ENCODE measurements at places on chromosomes 16 and 17.

DNA sequence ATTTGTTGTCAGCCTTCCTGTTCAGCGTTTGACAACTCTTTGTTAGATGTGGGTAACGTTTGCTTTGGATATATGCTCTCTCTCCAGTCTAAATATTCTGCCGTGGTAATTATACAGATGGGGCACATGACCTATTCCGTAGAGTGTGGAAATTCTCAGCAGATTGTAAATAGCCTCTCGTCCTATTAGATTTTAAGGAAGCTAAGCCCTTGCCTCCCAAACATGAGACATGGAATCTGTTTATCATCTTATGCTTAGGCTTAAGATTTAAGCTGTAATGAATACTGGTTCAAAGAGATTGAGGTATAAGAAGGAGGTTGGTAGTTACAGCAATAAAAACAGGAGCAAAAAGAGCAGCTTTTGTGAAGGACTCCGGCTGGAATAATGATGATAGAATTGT, 87.4 kb downstream of the RBFOX1 start:
- no peak for DNase-seq

DNA sequence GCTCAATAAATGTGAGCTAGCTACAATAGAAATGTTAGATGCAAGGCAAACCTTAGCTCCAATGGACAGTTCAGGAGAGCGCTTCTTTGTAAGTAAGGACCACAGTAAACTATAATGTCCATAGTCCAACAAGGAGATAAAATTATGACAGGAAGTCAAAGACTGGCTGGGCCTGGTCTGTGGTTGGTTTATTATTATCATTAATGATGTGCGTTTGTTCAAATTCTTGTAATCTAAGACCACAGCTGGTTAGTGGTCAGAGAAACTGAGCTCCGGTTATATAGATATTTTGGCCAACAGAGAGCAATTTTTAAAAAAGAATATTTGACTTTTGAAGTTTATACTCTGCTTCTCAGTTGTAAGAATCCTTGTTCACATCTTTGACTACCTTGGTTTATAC, 4.7 kb upstream of the CMTM2 start:
- no peak for DNase-seq

DNA sequence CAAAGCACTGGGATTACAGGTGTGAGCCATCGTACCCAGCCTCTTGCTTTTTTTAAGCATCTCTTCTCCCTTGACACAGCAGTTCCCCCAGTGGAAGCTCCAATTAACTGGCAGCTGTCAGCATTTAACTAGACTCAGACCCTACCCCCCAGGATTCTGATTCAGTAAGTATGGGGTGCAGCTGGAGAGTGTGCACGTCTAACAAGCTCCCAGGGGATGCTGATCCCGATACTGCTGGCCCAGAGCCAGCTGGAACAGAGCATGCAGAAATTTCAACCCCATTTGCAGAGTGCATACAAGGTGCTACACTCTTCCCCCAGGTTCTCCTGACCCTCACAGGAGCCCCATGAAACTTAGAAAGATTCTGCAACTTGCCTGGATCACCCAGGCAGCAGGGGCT, 27.7 kb upstream of the BCO1 start:
- no peak for DNase-seq

- DNase-seq = no peak
Observed at GRCh38 chr17:58325976-58326468, 2.6 kb downstream of the TSPOAP1 start.

GRCh38 chr17:40602445-40603443, 37.5 kb upstream of the CCR7 start:
- peak; percentile 81 for DNase-seq

- no peak for DNase-seq
Observed at GRCh38 chr16:983044-984030, 1.8 kb downstream of the SOX8 start.

GRCh38 chr17:77421630-77421972, 280.8 kb downstream of the SEC14L1 start:
- DNase-seq = no peak

DNA sequence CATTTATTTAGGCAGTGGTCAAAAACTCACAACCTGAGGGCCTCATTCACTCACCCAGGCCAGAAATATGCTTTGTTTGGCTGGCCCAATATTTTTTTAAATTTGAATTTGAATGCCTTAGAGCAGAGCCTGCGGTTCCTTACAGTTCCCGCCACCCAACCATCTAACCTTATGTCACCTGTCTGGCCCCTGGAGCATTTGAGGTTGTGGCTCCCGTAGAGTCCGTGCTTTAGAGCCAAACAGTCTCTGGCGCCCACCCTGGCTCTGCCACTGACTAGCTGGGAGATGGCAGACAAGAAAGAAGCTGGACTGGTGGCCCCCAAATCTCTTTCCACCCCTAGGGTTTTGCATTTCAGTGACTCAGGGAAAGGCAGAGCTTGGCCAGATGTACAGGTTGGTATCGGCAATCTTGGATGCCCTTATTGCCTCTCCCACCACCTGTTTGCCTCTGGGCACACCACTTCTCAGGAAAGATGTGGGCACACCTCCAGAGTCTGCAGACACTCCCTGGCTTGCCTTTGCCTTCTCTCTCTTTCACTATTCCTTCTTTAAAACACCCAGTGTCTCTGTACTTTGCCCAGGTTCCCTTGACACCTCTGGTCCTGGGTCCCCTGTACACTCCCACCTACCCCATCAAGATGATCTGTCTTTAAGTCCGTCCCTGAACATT, 1.9 kb upstream of the MAP3K14 start:
- DNase-seq = no peak

GRCh38 chr17:75692976-75693375, 25.8 kb downstream of the SAP30BP start:
- no peak for DNase-seq

DNA sequence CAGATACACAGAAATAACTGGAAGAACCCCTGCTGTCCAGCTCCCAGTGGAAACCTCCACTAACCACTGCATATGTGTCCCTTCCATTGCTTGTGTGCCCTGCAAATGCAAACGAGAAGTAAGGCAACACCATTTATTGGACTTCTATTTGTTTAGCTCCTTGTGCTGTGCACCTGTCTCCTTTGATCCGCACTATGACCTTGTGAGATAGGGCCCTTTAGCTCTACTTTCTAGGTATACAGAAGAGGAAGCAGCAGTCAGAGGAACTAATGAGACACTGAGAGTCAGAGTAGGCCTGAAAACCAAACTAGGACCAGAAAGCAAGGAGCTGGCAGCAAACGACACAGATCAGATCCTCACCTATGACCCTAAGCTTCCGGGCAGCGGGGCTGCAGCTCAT, 22.4 kb downstream of the SOX9 start:
- DNase-seq = no peak

GRCh38 chr16:27778926-27779570, 229.1 kb downstream of the KATNIP start:
- DNase-seq = no peak

DNA sequence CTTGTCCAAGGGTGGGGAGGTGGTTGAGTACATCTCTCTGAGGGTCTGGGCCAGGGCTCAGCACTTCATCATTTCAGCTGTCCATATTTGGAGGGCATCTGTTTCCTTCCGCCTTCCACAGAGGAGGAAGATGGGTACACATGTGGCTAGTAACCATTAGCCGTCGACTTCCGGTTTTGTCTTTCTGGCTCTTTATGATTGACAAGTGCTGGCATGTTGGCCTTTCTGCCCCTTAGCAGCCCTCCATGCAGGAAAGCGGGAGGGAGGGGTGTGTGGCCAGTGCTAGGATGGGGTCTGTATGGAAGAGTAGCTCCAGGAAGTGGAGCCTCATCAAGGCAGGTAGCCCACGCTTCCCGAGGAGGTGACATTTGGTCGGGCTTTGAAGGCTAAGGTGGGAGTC, 69.6 kb downstream of the RAI1 start:
- peak; percentile 31 for DNase-seq

- DNase-seq = no peak
Observed at GRCh38 chr17:49734515-49735490, 27.0 kb upstream of the SLC35B1 start.

DNA sequence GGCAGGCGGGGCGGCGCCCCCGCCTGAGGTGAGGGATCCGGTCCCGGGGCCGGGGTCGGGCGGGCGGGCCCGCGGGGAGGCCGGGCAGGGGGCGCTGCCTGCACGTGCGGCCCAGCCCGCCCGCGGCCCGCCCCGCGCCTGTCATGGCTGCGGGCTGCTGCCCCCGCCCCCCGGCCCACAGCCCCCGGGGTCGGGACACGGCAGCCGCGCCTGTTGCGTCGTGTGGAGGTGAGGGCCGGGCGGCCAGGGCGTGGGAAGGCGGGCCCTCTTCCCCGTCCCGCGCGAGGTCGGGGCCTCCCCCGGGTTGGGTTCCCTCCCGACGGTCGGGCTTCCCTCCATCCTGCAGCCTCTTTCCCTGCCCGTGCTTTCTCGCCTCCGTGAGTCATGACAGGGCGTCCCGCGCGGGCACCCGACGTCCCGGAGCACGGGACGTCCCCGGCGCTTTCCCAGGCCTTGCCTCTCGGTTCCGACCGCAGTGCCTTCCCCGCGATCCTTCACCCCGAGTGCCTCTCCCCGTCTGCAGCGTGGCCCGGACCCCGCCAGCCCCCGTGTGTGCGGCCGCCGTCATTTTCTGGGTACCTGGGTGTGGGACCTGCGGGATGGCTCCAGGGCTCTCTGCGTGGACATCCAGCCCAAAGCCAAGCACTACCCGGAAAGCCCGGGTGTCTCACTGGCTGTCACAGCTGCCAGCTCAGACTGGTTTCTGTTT, 76.7 kb downstream of the CHD9 start:
- peak; percentile 50 for DNase-seq

- no peak for DNase-seq
Observed at GRCh38 chr17:39617100-39617445, 9.4 kb upstream of the NEUROD2 start.

DNA sequence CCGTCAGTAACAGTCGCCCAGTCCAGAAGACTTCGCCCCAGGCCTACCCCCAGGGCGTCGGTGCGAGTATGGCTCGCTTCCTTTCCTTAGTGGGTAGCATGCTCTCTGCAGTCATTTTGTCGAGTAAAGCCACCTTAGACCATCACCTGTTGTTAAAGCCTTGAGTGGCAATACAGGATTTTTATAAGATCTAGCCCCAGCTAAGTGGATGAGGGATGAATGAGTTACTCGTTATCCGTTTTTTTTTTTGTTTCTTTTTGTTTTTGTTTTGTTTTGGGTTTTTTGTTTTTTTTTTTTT, 322 bp upstream of the KLHL11 start:
- no peak for DNase-seq

DNA sequence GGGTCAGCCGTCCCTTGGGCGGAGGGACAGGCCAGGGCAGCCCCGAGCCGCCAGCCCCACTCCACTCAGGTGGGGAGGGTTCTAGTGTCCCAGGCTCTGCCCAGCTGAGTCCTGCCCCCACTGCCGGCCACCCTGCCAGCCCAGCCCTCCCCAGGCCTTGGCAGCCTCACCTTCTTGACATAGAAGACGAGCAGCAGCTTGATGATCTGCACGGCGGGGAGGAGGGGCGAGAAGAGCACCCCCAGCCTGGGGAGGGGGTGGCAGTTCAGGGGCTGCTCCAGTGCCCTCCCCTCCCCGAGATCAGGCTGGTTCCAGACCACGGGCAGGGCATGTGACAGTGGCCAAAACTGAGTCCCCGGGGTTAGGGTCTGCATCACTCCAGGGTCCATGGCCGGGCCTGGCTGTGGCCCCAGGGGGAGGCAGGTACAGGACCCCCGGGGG, 9.7 kb downstream of the TMC6 start:
- no peak for DNase-seq

GRCh38 chr17:81680150-81680549, 3.4 kb downstream of the ARL16 start:
- no peak for DNase-seq

DNA sequence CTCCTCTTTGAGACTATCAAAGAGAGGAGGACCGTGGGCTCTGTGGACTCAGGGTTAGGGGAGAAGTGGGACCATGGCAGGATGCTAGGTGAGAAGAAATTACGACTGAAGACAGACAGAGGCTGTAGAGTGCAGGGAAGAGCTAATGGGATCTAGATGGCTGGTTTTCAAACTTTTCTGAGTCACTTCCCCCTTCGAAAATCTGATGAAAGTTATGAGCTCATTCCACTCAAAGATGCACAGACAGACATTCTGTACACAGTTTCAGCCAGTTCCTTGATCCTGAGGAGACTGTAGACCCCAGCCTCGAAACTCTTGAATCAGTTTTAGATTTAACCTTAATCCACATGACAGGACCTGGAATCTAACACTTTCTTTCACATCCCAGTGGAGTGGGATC, 40.7 kb downstream of the RGS9 start:
- no peak for DNase-seq

GRCh38 chr17:32461853-32462617, 17.7 kb downstream of the PSMD11 start:
- peak; percentile 17 for DNase-seq

- no peak for DNase-seq
Observed at GRCh38 chr16:89052890-89053724, 40.5 kb upstream of the ACSF3 start.

GRCh38 chr17:65678546-65678945, 117.1 kb upstream of the AXIN2 start:
- DNase-seq = no peak

DNA sequence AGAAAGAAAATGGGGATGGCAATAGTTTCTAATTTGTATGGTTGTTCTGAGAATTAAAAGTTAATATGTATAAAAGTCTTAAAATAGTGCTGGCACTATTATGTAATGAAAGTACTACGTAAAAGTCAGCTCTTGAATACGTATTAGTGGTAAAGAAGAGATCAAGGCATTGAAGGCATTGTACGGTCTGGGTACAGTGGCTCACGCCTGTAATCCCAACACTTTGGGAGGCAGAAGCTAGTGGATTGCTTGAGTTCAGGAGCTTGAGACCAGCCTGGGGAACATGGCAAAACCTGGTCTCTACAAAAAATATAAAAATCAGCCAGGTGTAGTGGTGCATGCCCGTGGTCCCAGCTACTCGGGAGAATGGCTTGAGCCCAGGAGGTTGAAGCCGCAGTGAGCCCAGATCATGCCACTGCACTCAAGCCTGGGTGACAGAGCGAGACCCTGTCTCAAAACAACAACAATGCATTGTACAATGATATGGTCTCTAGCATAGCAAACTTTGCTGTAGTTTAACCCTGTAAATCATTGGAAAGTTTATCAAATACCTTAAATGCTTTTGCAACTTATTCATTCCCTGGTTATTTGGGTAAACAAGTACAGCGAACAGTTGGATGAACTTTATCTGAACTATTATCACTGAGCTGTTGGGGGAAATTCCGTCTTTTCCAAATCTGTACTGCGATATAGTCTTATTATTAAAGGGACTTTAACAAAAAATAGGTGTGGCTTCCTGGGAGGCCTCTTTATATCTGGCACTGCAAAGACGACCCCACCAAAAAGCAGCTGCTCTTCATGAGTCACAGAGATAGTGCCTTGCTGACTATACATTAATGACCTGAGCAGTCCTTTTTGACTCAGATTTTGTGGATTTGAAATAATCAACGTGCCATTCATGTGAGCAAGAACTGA, 73.6 kb downstream of the GPRC5B start:
- no peak for DNase-seq

GRCh38 chr16:84700446-84701300, 873 bp downstream of the USP10 start:
- DNase-seq = peak; percentile 7

DNA sequence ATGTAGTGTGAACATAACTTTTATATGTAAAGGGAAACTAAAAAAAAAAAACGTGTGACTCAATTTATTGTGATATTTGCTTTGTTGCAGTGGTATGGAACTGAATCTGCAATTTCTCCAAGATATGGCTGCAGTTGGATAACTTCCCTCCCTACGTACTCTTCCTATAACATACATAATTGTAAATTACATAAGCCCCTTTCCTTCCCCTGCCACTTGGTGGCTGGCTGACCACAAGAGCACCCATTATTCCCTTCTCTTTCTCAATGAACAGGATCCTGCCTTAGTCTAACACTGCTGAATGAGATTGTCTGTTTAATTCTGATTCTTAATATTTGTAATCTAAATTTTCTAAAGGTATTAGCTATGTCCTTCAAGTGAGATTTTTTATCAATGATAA, 27.8 kb downstream of the CCL4 start:
- DNase-seq = no peak
